ENCODE measurements at places on chromosomes 4 and X.

DNA sequence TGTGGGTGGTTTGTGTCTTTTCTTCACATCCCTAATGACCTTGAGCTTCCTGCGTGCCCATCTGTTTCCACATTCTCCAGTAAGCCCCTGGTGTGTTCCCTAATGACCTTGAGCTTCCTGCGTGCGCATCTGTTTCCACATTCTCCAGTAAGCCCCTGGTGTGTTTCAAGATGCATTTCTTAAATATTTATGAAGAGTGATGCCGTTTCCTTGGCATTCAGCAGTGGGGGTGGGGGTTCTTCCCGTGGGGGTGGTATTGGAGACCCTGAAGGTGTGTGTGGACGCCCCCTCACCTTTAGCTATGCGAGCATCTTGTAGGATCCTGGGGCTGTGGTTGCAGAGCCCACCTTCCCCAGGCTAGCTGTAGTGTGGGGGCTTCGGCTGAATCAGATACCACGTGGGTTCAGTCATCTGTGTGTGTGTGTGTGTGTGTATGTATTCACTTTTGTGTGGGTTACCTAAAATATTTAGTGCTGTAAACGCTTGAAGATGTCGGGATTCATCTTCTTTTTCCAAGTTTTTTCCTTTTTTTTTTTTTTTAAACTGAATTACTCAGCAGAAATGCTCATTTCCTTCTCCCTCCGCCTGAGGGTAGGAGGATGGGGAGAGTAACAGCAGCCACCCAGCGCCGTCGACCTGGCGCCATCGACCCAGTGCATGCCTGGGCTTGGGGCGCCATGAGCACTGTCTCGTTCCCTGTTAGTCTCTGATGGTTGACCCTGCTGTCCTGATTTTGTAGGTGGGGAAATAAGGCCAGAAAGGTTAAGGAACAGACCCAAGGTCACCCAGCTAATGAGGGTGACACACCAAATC lies 9.9 kb downstream of the NSG1 start:
- DNase-seq = no peak

- no peak for DNase-seq
These were observed 24.2 kb downstream of the L1CAM start for GRCh38 chrX:153861733-153862310.

DNA sequence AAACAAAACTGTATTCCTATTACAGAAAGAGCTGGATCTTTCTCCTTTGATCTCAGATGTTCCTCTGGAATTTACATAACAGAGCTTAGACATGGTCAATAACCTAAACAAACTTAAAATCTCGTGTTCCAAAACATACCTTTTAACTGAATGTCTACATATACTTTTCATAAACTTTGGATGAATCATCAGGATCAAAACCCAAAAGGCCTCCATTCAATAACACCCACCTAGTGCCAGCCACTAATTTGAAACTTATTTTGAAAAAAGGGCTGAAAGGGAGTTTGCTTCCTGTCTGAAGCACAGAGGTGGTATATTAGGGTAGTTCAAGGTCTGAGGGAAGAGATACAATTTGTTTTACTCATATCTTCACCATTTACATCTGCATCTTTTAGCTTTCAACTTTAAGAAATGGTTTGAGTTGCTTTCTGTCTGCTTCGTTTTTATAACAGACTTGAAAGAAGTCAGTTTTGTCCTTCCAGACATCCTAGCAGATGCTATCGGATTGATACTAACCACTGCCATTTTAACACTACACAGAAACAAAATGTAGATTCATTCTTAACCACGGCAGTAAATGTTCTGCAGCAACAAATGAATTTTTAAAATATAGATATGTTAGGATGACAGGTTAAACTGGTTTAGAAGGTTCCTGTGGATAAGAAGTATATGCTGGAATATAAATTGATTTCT lies 242.8 kb upstream of the DKK2 start:
- no peak for DNase-seq

- DNase-seq = no peak
These were observed 74.8 kb upstream of the PACRGL start for GRCh38 chr4:20625426-20625825.

- DNase-seq = no peak
These were observed 56.6 kb downstream of the AASDH start for GRCh38 chr4:56330691-56331090.

- no peak for DNase-seq
These were observed 56.0 kb downstream of the RAI2 start for GRCh38 chrX:17805120-17805519.

DNA sequence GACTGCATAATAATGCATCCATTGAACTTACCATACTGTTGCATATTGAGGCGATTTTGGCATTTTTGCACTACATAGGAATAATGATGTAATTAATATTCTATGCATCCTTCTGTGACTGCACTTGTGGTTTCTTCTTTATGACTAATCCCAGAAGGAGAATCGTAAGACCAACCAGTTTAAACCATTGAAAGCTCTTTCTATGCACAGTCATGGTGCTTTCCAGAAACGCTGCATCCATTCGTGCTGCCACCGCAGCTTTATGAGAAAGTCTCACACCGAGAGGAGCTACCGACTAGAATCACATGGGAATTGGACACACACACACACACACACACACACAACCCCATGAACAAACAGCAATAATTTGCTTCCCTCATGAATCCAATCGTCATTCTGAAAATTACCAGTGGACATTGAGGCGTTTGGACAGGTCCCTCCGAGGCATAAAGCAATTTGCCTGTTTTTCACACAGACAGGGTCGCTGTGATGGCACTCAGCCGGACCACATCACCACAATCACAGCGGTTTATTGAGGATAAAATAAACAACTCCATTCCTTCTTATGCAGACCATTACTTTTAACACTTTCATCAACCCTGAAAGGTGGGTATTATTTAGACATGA lies 64.2 kb downstream of the PACRGL start:
- DNase-seq = no peak

DNA sequence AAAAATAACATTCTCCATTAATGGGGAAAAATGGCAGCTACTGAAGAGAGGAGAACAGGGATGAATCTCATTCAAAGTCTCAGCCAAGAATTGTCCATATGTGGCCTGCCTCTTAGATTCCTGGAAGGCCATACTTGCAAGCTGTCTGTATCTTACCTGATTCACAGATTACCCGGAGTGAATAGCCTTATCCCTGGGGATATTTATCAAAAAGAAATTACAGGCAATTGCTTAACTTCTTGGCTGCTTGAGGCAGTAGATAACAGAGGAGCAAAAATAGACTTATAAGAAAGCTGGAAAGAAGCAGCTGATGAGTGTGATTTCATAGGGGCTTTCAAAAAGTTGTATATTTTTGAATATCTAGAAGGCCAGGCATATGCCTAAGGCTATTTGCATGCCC lies 68.8 kb upstream of the PPP1R2C start:
- DNase-seq = no peak

GRCh38 chrX:20374900-20375438 lies 108.3 kb upstream of the RPS6KA3 start:
- DNase-seq = no peak

GRCh38 chr4:84099599-84099998 lies 399.5 kb downstream of the NKX6-1 start:
- no peak for DNase-seq

- DNase-seq = no peak
These were observed 525.4 kb downstream of the CENPC start for GRCh38 chr4:67019686-67020437.

GRCh38 chr4:81635739-81636138 lies 164.0 kb upstream of the RASGEF1B start:
- DNase-seq = no peak

DNA sequence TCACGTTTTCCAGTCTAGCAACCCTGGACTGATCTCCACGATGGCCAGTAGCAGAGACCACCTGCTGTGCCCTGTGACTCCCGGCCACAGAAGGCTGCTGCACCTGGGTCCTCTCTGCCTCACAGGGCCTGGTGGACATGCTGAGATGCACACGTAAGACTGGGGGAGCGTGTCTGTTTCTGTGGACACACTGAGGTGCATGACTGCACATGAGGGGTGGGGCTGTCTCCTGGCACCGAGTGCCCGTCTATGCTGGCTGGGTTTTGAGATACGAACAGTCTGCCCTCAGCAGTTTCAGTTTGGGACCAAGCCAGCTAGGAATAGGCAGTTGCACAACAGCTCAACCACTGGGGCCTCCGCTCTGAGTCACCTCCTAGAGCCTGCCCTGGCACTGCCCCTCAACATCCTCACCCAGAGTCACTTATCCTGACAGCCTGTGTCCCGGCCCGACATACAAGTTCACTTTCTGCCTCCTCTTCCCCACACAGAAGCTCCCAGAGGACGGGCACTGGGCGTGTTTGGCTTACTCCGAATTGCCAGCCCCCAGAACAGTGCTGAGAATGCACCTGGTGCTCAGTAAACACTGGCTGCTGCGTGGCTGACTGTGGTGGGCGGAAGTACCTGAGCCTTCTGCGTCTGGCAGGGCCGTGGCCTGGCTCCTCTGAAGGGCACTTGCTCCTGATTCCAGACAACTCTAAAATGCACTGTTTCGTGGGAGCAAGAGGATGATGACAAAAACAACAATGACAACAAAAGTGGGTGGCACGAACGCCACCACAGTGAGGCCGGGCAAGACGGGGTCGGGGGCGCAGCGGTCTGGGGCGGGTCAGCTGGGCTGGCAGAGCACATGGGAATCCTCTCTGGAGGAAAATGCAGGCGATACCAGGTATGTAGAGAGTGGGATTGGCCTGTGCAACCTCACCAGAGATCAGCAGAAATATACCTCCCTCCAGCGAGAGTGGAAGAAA lies 30.9 kb downstream of the RNF212 start:
- DNase-seq = no peak

- DNase-seq = no peak
These were observed 12.1 kb upstream of the TAPT1 start for GRCh38 chr4:16238327-16238726.

GRCh38 chrX:107675823-107676555 lies 47.7 kb downstream of the PRPS1 start:
- no peak for DNase-seq

DNA sequence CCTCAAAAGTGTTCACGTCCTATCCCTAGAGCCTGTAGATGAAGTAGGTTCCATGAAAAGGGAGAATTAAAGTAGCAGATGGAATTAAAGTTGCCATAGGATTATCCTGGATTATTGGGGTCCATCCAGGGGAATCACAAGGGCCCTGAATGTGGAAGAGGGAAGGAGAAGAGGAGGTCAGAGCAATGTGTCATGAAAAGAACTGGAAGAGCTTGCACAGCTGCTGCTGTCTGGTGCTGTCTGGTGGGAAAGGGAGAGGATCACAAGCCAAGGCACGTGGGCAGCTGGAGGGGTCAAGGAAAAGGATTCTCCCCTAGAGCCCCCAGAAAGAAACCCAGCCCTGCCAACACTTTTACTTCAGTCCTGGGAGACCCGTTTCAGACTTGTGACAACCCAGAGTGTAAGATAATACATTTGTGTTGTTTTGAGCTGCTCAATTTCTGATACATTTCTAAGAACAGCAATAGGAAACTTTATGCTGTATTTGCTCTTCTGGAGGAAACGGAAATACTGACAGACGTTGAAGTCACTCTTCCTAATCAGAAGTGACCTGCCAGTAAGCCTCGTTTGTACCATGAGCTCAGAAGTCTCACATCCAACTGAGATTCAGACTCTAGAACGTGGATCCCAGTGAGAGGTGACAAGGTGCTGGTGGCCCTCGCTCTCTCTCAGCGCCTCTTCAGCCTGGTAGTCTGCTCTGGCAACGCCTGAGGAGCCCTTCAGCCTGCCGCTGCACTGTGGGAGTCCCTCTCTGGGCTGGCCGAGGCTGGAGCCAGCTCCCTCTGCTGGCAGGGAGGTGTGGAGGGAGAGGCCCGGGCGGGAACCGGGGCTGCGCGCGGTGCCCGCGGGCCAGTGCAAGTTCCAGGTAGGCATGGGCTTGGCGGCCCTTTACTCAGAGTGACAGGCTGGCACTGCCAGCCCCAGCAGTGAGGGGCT lies 34.7 kb upstream of the ENPP6 start:
- DNase-seq = no peak

- no peak for DNase-seq
These were observed 45.4 kb upstream of the PAQR3 start for GRCh38 chr4:78984593-78984992.

- DNase-seq = no peak
These were observed 172.7 kb downstream of the GPM6A start for GRCh38 chr4:175639346-175639745.

DNA sequence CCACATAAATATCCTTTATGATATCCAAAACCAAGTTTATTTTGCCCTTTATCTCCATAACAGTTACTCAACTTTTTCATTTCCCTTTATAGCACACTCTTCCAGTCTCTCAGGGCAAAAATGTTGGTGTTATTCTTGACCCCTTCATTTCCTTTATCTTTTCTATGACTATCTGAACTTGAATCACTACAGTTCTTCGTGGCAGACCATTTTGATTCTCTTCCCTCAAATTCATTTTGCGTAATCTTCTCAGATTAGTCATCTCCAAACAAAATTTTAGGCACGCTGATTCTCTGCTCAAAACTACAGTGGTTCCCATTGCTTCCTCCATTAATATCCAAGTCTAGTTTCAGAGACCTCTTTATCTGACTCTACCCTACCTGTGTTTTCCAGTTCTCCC lies 26.1 kb downstream of the RUFY3 start:
- DNase-seq = no peak

- DNase-seq = no peak
These were observed 70.9 kb downstream of the INTS12 start for GRCh38 chr4:105637408-105638176.

DNA sequence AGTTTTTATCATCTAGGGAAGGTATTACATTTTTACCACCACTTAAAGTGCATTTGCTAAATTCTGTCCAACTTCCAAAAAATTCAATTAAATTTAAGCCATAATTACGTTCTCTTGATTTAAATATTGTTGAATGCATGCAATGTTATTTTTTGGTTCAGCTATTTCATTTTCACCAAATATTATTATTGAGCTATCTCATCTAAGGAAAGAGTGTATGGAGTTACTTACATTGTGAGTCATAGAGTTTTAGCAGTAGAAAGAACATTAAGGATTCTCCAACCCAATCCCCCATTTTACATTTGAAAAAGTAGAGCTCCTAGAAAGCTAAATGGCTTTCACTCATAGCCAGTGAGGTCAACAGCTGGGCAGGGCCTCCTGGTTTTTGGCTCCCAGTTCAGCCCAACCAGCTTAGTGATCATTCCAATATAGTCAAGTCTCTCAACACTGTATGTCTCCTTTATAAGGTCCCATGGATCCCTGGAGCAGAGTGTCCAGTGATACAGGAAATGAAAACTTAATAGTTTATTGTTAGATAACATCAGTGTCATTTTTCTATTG lies 60.5 kb downstream of the NDNF start:
- DNase-seq = no peak

GRCh38 chr4:91228659-91229058 lies 1075.1 kb upstream of the GRID2 start:
- no peak for DNase-seq

GRCh38 chrX:148069759-148070503 lies 88.8 kb downstream of the FMR1NB start:
- no peak for DNase-seq

- DNase-seq = no peak
These were observed 16.2 kb downstream of the CTAG1B start for GRCh38 chrX:154602766-154603437.

All from stimulated activated CD8-positive, alpha-beta memory T cell treated with anti-CD3 and anti-CD28 coated beads, Interleukin-7, amount 100 ng/mL, for 24 hours (primary cell).